ENCODE measurements at places on chromosomes 12 and 14.

DNA sequence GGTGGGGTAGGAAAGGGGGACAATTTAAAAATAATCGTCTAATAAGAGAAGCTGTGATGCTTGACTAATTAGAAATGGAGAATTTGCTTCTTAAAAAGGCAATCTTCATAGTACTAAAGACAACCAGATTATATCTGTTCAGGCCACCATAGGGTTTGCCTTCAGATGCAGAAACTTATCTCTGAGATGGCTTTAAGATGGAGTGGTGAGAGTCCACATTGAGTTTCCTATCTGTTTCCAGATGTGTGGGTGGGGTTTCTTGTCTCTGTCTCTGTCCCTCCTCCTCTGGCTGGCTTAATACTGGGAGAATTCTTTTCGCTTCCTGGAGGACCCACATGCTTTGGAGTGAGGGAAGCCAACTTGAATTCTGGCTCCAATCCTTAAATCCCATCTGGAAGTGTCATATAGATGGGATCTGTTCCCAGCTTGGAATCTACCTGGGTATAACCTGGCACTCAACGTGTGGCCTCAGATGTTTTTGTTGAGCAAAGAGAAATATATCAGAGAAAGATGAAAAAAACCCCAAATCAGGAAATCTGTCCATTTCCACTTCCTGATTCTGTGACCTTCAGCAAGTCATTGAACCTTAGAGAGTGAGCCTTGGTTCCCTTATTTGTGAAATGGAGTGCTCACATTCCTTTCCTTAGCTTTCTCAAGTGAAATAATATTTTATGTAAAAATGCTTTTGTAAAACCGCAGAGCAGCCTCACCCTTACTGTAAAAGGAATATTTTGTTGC, 66.4 kb downstream of the CHST11 start:
- DNase-seq: no peak

DNA sequence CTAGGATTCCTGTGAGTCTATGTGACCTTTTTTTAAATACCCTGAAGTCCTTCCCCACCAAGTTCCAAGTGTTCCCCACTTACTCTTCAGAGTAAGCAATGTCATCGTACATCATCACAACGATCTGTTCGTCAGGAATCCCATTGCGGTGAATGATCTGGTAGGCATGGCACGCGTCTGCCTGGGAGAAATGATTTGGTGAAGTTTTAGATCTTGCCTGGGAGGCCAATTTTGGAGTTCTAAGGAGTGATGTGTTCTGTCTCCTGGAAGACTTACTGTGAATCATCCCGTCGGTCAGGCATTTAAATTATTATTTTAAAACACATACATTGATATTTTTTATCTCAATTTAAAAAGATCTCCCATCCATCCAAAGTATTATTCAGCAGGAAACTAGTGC, 29.8 kb downstream of the LGMN start:
- DNase-seq: no peak

DNA sequence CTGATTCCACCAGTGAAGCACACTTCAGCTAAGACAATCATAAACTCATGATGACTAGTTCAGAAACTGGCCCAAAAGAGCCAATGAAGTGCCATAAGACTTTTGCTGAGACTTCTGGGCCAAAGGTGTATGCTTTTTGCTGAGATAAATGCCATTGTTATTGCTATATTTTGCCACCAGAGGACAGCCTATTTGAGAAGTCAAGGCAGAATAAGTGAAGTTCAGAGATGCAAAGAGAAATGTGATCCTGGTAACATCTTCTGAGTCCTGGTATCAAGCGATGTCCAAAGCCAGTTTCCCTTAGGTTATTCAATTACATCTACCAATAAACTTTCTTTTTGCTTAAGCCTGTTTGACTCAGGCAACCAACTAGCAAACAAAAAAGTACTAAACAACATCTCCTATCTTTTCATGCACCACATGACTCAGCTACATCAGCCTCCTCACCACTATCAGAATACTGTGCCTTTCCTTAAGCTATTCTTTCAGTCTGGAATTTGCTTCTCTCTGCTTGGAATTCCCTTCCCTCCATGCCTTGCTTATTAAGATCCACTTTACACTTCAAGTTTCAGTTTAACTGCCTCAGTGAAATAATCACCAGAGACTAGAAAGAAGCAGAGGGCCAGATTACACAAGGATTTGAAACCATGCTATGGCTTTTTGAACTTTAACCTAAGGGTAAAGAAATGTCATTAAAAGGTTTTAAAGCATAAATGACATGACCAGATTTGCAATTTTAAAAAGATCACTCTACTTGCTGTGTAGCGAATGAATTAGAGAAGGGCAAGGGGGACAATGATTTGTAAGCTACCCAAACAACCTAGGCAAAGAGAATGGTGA, 14.0 kb downstream of the CRY1 start:
- DNase-seq: no peak

DNA sequence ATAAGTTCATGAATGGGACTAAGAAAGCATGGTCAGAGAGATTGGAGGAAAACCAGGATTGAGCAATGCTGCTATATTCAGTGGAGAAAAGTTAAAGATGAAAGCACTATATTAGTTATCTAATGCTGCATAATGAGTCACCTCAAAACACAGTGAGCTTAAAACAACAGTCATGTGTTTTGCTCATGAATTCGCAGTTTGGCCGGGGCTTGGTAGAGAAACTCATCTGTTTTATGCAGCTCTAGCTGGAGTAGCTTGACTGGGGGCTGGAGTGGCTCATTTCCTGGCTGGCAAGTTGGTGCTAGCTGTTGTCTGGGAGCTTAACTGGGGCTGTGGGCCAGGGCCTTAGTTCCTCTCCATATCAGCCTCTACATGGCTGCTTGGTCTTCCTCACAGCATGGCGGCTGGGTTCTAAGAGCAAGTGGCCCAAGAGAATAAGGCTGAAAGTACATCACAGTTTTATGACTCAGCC, 90.1 kb downstream of the ADCK1 start:
- no peak for DNase-seq

GRCh38 chr14:53545217-53545616, 392.1 kb upstream of the DDHD1 start:
- no peak for DNase-seq

- DNase-seq: no peak
These were observed 24.6 kb downstream of the PTPRR start for GRCh38 chr12:70895956-70896355.

DNA sequence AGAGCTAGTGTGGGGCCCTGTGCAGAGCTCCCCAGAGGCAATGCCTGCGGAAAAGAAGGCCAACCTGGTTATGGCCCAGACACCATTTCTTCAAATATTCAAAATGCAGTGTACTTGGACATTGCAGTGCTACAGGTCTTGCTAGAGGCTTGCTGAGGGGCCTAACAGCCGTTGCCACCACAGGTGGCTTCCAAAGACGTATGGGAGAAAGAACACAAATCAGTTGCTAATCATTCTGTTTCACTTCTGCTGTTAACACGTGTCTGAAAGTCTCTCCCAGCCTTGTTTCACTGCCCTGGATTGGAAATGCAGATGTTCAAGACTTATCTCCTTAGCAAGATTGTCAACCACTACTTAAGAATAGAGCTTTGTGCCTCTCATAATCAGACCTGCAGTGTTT, 925.9 kb downstream of the GALC start:
- no peak for DNase-seq
